ENCODE measurements at places on chromosomes 1 and 21.

GRCh38 chr1:72100771-72101170 lies 181.6 kb downstream of the NEGR1 start:
- DNase-seq: no peak

DNA sequence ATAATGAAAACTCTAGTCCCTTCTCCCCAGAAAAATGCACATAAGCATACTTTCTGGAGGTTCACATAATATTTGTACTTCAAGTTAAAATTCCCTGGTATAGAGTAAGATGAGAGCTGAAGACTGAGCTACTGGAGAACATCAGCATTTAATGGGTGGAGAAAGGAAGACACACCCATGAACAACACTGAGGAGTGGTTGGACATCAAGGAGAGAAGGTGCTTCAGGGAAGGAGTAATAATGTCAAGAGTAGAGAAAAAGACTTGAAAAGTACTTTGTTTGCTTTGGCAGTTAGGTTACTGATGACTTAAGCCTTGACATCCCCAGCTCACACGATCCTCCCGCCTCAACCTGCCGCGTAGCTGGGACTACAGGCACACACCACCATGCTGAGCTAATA lies 21.9 kb downstream of the PEA15 start:
- DNase-seq: no peak

GRCh38 chr1:165629848-165630628 lies 996 bp upstream of the MGST3 start:
- DNase-seq: no peak

- no peak for DNase-seq
Measured at GRCh38 chr1:246748867-246749266, 24.7 kb downstream of the SCCPDH start.

DNA sequence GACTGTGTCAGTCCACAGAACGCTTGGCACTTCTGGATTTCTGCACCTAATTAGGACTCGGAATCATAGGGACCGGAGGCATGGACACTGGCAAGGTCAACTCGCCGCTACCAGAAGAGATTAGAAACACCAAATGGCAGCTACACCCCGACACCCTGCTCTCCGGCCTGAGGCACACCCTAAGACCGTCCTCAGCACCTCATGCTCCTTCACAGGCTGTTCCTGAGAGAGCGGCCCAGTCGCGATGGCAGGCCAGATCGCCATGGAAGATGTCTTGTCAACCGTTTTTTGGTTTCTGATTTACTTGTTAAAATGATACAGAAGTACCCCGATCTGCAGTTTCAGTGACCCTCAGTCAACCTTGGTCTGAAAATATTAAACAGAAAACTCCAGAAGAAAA lies 46.8 kb downstream of the NPHP4 start:
- no peak for DNase-seq

DNA sequence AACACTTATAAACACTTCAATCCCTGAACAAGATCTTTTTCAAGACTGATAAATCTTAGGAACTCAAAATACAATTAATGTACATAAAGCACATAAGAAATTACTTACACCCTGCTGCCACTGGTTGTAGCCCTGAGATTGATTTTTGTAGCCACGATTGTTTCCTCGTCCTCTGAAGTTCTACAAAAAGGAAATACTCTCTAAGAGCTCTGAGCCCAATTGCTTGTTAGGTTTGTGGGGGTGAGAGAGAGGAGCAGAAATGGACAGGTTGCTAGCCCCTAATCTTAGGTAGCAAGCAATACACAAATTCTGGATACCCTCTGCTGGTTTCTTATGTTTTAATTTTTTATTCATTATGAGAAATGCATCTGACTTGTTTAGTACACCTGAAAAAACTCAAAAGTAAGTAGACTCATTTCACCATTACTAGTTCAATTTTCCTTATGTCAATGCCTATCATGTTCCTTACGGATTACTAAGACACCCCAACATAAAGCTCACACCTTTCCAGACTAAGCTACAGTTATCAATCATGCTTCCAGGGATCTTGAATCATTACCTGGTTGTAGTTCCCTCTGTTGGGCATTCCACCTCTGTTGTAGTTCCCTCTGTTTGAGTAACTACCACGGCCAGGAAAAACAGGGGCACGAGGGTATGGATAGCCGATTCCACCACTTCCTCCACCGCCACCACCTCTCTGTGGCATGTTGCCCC lies 9.3 kb downstream of the HNRNPU start:
- DNase-seq: no peak

GRCh38 chr1:165666152-165666825 lies 32.1 kb downstream of the ALDH9A1 start:
- no peak for DNase-seq

DNA sequence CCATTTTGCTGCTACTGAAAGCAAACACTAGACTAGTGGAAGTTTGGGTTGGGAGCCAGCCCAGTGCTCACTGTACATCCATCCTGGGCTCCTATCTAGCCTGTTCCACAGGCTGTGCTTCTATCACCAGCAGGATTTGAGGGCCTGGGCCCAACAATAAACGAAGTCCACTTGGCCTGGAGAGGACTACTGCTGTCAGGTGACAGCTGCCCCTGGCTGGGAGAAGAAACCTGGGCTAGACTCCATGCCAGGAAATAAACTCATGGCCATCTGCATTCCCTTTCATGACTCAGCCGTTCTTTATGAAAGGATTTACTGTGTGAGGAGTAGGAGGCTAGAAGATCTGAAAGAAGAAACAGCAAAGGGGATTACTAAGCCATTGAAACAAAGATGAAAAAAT lies 35.5 kb downstream of the COLGALT2 start:
- DNase-seq: no peak

- no peak for DNase-seq
Measured at GRCh38 chr1:219041141-219041540, 132.5 kb upstream of the LYPLAL1 start.

GRCh38 chr1:2587860-2588571 lies 1.4 kb downstream of the PRXL2B start:
- DNase-seq: no peak

DNA sequence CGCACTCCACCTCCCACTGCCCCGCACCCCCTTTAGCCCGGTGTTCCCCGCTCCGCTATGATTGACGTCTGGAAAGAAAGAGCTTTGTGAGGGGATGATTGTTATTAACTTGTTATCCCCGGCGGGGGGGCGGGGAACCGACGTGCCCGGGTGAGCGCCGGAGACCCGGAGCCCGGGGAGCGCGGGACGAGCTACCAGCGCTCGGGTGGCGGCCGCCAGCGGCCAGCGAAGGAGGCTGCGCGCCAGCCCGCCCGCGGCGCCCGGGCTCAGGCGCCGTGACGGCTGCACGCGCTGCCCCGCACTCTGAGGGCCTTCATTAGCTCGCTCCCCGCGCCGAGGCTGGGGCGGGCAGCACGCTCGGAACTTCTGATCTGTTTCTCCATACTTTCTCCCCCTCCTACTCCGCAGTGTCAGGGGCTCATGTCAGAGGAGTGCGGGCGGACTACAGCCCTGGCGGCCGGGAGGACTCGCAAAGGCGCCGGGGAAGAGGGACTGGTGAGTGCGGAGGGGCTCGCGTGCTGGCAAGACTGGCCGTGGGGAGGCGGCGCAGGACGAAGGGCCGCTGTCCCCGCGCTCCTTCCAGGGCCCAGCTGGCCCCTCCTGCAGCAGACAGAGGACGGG lies 2.1 kb downstream of the LHX8 start:
- DNase-seq: no peak

DNA sequence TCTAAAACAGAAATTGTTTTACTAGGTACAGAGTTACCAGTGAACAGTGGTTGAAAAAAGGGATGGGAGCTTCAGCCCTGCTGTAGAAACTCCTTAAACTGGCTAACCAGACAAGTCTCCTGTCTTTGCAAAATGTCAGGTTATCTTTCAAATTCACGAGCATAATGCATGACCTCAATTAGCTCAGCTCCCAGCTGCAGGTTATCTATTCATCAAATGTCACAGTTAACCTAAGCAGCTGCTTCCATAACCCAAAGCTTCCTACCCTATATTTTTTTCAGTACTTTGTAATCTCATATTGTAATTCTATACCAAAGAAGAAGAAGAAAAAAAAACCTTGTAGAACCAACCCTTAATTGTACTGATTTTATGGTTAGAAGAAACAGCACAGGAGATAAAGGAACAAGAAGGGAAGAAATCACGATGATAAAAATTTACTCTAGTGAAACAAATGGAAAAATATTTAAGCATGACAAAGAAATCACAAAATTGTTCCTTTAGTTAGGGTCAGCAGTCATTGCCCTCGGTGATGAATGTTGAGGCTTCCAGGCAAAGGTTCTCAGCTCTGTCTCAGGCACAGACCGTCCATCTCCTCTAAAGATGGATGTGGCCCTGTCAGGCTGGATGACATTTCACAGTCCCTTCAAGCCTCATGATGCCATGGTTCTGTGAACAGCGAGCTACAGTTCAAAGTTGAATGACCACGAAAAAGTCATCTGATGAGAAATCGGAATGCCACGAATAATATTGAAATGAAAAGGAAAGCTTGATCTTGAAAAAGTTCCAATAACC lies 95.9 kb downstream of the PLD5 start:
- DNase-seq: no peak

DNA sequence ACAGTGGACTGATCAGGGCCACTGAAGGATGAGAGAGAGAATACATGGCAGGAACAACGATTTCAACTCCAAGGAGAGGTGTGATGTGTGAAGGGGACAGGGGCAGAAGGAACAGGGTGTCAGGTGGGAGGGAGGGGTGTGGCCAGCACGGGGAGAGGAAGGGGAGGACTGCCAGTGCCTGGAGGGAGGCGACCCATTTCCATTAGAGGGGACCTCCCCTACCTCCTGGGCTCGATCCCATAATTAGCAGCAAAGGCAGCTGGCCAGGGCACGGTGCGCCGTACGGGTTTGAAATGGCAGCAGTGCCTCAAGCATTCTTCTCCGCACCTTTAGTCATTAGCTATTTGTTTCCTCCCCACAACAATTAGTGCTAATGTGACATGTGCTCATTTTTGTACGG lies 22.7 kb downstream of the CRYAA start:
- DNase-seq: no peak

GRCh38 chr21:46253610-46254124 lies 25.1 kb upstream of the LSS start:
- peak; percentile 30 for DNase-seq
